ENCODE measurements at places on chromosomes 6 and 20.
A peak's percentile ranks its signal among the peaks of the same experiment; 100 is the strongest.

DNA sequence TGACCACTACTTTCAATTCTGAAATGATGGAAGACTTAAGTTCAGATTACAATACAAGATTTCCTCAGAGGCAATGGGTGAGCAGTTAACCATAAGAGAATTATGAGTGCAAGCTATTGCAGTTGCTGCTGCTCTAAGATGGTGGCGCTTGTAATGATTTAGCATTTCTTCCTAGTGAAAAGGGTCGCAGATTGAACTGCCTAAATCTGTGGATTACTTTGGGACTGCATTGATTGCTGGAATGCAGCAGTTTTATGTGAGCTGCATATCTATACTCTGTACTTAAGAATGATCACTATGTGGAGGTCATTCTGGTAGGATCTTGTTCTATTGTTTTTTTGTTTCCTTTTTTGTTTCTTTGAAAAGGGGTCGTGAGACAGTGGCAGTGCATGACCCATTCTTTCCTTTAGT is 5.3 kb downstream of the SCAF8 start:
- H3K4me3 ChIP-seq, result no peak overlapping the region
- DNase-seq, result no peak
- H3K4me1 ChIP-seq, result peaks cover 64% of the 10 kb centered on the region
- no peaks in the 10 kb centered on the region for H3K27me3 ChIP-seq
- H3K27ac ChIP-seq, result no peak overlapping the region

- peak overlapping the region; percentile 1 for H3K4me3 ChIP-seq
- no peak for DNase-seq
- no peaks in the 10 kb centered on the region for H3K36me3 ChIP-seq
- no peaks in the 10 kb centered on the region for H3K27me3 ChIP-seq
- H3K27ac ChIP-seq, result no peak overlapping the region
These were observed 199.6 kb downstream of the GMPR start for GRCh38 chr6:16437984-16438383.

DNA sequence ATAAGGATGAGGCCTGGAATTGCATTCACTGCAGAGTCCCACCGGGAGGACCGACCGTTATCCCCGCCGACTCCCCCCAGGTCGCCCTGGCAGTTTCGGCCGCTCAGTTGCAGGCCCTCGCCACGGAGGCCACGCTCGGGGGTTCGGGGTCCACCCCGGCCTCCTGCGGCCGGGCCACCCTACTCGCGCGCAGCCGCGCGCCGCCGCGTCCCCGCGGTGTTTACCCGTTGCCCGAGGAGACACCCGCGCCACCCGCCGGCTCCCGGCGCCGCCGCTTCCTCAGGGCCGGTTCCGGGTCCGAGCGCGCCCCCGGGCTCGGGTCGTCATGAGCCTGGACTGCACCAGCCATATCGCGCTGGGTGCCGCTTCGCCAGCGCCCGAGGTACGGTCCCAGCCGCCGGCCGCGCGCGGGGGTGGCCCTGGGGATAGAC is at the start of gene CCDC170:
TSS of gene CCDC170 (plus strand) at position 214 of the 431 bp plus-strand sequence. CDS start at position 326, 112 bp downstream.
- H3K36me3 ChIP-seq, result no peaks in the 10 kb centered on the region
- H3K27ac ChIP-seq, result no peak within 1 kb of the TSS
- H3K4me1 ChIP-seq, result peaks cover 10% of the 10 kb centered on the region
- H3K4me3 ChIP-seq, result no peak within 1 kb of the TSS
- peaks cover 17% of the 10 kb centered on the region for H3K27me3 ChIP-seq
- DNase-seq, result no peak

DNA sequence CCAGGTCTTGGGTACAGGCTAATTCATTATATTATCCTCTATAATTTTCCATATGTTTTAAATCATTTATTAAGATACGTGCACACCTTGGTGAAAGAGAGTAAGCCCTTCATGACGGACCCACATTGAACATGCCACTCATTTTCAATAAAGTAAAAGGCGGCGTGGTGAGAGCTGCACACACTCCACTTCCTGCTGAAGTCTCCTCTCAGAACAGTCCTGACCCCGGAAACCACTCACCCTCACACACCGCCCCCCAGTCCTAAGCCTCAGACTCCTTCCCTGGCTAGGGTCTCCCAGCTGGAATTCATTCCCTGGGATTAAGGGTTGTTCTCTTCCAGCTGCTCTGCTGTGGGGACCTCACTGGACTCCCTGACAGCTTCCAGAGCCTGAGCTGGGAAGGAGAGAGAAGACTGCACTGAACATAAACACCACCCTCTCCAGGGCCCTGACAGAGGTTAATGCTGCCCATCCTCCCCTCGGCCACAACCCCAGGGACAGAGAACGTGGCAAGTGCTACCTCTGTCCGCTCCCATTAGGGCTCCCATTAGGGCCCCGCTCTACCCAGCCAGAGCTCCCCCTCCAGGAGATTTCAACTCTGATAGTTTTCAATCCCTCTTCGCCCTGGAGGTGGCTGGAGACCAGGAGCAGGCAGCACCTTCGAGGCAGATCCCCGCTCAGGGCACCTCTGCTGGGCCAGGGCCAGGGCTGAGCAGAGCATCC is 24.8 kb downstream of the GRM4 start:
- no peaks in the 10 kb centered on the region for H3K4me1 ChIP-seq
- H3K36me3 ChIP-seq, result no peaks in the 10 kb centered on the region
- no peaks in the 10 kb centered on the region for H3K27me3 ChIP-seq

DNA sequence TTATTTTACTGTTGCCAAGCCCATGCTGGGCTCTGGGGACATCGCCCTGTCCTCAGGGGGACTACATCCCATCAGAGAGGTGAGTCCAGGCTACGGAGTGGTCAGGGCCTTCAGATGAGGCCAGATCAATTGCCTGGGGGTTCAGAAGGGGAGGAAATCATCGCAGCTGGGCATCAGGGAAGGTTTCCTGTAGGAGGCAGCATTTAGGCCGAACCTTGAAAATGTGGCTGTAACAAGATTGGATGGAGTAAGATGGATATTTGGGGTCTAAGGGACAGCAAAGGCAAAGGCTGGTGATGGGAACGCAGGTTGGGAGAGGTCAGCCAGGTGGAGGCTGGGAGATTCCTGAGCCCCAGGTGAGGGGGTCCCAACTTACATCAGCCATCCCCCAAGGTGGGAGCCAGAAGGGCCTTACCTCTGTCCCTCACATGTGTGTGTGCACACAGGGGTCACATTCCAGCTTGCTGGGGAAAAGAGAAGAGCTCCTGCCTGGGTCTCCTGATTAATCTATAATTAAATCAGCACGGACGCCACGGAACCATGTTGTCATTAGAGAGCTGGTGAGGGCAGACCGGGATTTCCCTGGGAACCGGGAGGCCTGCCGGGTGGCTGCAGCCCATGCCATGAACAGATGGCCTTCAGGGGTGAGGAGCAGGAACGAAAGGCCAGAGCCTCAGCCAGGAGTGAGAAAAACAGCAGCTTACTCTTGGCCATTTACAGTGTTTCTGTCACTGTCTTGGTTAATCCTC is 30.5 kb upstream of the DLGAP4 start:
- H3K4me1 ChIP-seq, result no peaks in the 10 kb centered on the region
- no peaks in the 10 kb centered on the region for H3K27me3 ChIP-seq
- no peak overlapping the region for H3K27ac ChIP-seq
- H3K4me3 ChIP-seq, result no peak overlapping the region
- H3K36me3 ChIP-seq, result no peaks in the 10 kb centered on the region
- DNase-seq, result no peak

- peaks cover 13% of the 10 kb centered on the region for H3K36me3 ChIP-seq
- no peak for DNase-seq
- H3K4me3 ChIP-seq, result no peak overlapping the region
- no peaks in the 10 kb centered on the region for H3K27me3 ChIP-seq
- peaks cover 28% of the 10 kb centered on the region for H3K4me1 ChIP-seq
- no peak overlapping the region for H3K27ac ChIP-seq
These were observed 17.5 kb downstream of the PPARD start for GRCh38 chr6:35359744-35360348.

DNA sequence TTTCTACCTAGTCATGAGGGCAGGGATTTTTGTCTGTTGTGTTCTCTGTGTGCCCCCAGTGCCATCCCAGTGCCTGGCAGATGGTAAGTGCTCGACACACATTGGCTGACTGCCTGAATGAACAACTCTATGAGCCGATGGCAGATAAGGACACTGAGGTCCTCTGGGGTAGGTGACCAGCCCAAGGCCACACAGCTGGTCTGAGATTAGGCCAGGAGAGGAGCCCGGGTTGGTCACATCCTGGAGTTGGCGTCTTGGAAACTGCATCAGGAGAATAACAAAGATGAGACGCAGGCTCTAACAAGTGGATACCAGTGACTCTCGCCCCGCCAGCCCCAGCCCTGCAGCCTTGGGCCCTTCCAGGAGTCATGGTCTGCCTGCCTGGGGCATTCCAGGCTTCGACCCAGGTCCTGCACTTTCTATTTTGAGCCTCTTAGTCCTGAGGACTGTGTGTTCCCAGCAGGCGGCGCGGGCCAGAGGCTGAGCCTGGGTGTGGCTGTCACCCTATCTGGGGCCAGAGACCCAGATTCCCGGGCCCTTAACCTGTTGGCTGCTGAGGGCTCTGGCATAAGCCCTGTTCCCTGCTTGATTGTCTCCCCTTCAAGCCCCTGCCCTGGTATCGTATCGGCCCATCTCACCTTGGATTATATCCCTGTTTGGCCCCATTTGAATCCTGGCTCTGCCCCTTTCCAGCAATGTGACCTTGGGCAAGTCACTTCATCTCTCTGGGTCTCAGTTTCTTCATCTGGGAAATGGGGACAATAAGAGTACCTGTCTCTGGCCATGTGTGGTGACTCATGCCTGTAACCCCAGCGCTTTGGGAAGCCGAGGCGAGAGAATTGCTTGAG is 88.3 kb downstream of the CEBPB start:
- H3K36me3 ChIP-seq, result no peaks in the 10 kb centered on the region
- no peak overlapping the region for H3K4me3 ChIP-seq
- H3K27me3 ChIP-seq, result no peaks in the 10 kb centered on the region

- peaks cover 7% of the 10 kb centered on the region for H3K27me3 ChIP-seq
- no peak overlapping the region for H3K4me3 ChIP-seq
These were observed 41.4 kb upstream of the ANGPT4 start for GRCh38 chr20:957544-957943.

GRCh38 chr6:34095741-34096140 is 50.1 kb downstream of the GRM4 start:
- H3K36me3 ChIP-seq, result no peaks in the 10 kb centered on the region
- H3K4me3 ChIP-seq, result no peak overlapping the region
- peaks cover 8% of the 10 kb centered on the region for H3K27me3 ChIP-seq
- H3K4me1 ChIP-seq, result no peaks in the 10 kb centered on the region
- no peak overlapping the region for H3K27ac ChIP-seq
- DNase-seq, result no peak

- H3K4me3 ChIP-seq, result no peak overlapping the region
- H3K36me3 ChIP-seq, result peaks cover 31% of the 10 kb centered on the region
- no peaks in the 10 kb centered on the region for H3K27me3 ChIP-seq
- H3K4me1 ChIP-seq, result peaks cover 17% of the 10 kb centered on the region
- DNase-seq, result no peak
- H3K27ac ChIP-seq, result no peak overlapping the region
These were observed 148.9 kb downstream of the NFATC2 start for GRCh38 chr20:51393571-51393970.

- no peaks in the 10 kb centered on the region for H3K4me1 ChIP-seq
- no peak overlapping the region for H3K4me3 ChIP-seq
- no peaks in the 10 kb centered on the region for H3K36me3 ChIP-seq
- H3K27ac ChIP-seq, result no peak overlapping the region
- no peaks in the 10 kb centered on the region for H3K27me3 ChIP-seq
These were observed 78.5 kb upstream of the AHI1 start for GRCh38 chr6:135576055-135576454.

DNA sequence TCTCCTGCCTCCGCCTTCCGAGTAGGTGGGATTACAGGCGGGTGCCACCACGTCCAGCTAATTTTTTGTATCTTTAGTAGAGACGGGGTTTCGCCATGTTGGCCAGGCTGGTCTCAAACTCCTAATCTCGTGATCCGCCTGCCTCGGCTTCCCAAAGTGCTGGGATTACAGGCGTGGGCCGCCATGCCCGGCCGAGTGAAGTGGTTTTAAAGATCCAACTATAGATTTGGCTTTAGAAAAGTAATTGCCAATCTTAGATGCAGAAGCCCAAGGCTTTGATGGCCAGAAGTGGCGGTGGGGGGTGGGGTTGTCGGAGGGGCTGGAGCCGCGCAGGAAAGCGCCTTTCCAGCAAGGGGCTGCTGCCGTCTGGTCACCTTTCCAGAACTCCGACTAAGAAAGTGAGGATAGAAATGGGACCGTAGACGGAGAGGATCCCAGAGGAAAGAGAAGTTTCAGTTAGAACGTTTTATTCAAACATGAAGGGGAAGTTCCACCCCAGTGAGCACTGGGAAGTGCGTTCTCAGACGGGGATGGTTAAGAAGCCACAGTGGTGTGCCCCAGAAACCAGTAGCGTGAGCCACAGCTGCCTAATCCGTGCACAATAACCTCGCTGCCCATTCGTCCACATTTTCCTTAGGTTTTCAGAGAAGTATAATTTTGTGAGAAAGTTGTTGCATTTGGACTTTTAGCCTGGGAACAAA is 69.7 kb downstream of the DLL1 start:
- H3K27me3 ChIP-seq, result no peaks in the 10 kb centered on the region
- H3K36me3 ChIP-seq, result no peaks in the 10 kb centered on the region
- H3K4me3 ChIP-seq, result no peak overlapping the region
- H3K4me1 ChIP-seq, result peaks cover 4% of the 10 kb centered on the region

GRCh38 chr6:44980841-44981240 is 347.3 kb upstream of the RUNX2 start:
- H3K4me1 ChIP-seq, result peaks cover 28% of the 10 kb centered on the region
- DNase-seq, result no peak
- H3K27ac ChIP-seq, result no peak overlapping the region
- no peak overlapping the region for H3K4me3 ChIP-seq
- H3K27me3 ChIP-seq, result no peaks in the 10 kb centered on the region

GRCh38 chr6:11830520-11830919 is 51.9 kb upstream of the ADTRP start:
- H3K27me3 ChIP-seq, result no peaks in the 10 kb centered on the region
- H3K27ac ChIP-seq, result no peak overlapping the region
- no peak for DNase-seq
- H3K36me3 ChIP-seq, result no peaks in the 10 kb centered on the region
- H3K4me1 ChIP-seq, result no peaks in the 10 kb centered on the region

DNA sequence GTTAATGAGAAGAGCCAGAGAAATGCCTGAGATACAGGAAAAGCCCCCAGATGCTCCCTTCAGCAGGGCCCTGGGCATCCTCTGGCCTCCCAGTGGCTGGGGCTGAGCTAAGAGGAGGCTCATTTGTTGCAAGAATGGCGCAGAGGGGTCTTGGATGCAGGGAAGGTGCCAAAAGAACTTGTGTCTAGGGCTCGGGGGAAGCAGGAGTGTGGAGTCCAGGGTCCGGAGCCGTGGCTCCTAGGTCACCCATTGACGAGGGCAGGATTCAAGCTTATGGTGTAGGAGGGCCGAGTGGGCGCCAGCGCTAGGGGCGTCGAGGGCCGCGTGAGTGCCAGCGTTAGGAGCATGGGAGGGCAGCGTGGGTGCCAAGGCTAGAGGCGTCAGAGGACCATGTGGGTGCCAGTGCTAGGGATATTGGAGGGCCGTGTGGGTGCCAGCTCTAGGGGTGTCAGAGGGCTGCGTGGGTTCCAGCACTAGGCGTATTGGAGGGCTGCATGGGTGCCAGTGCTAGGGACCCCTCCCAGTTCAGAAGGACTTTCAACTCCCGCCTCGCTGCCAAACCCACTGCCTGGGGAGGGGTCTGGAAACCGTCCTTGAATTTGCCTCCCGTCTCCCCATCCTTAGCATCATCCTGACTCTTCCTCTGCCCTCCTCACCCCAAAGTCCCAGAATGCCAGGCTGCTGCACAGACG is 250.5 kb upstream of the AFDN start:
- no peaks in the 10 kb centered on the region for H3K4me1 ChIP-seq
- no peaks in the 10 kb centered on the region for H3K27me3 ChIP-seq
- H3K4me3 ChIP-seq, result no peak overlapping the region
- no peaks in the 10 kb centered on the region for H3K36me3 ChIP-seq

- H3K27ac ChIP-seq, result no peak overlapping the region
- H3K27me3 ChIP-seq, result no peaks in the 10 kb centered on the region
- no peak for DNase-seq
- no peaks in the 10 kb centered on the region for H3K4me1 ChIP-seq
- no peaks in the 10 kb centered on the region for H3K36me3 ChIP-seq
- H3K4me3 ChIP-seq, result no peak overlapping the region
These were observed 333.2 kb downstream of the SAMD5 start for GRCh38 chr6:147841547-147842148.

Data from CD8-positive, alpha-beta memory T cell (primary cell).